ENCODE measurements at places on chromosomes 11 and 22. TPM values are rescaled to one million over a fixed set of nuclear protein-coding genes. Genes with fewer than 3 reads are reported as not detected.

DNA sequence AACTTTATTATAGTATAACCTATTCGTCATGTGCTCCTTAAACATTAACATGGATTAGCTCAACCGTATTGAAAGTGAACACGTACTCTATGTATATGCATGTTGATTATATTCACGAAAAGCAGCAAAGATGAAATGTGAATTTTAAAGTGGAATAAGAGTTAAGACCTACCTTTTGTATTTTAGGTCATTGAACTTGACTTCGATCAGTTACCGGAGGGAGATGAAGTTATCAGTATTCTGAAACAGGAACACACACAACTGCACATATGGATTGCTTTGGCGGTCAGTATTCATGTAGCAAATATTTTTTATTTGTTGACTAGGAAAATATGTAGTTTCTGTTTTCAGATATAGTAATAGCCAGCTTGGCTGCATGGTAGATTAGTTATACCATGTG, 1.4 kb downstream of the CTR9 start:
- no peak for DNase-seq

The APOA5 gene
- polyA plus RNA-seq: not detected

- DNase-seq: no peak
These were observed 212.7 kb upstream of the NTM start for GRCh38 chr11:131157678-131158077.

- no peak for DNase-seq
These were observed 1133.4 kb upstream of the CCDC90B start for GRCh38 chr11:84419616-84420015.

The CD3D gene
- polyA plus RNA-seq: not detected

DNA sequence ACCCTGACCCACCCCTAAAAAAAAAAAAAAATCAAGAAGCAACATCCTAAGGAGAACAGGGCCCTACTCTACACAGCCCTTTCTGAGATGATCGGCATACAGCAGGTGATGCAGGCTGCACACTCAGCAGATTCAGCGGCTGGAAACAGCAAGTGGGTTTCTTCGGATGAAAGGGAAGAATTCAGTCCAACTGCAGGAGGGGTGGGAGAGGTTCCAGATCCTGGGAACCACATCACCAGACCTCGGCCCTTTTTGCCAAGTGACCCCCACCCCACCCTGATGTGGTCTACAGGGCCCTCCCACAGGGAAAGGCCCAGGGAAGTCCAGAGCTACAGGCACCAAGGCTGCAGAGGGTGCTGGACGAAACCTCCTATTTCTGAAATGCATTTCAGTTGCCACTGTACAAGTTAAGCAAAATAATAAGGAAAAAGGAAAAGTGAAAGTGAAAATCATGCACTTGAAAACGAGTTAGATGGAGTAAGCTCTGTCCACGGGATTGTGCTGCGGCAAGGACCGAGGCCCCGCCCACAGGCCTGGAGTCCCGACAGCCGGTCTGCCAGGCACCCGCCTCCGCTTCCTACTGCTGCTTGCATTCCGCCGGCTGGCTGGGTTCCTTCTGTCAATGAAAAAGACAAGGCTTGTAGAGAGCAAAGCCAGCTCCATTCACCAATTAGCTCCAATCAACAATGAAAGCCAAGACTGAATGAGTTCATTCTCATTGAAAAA, 16.0 kb upstream of the PHLDA2 start:
- DNase-seq: peak; percentile 85

The TOP3B gene
- polyA plus RNA-seq: 16.7 TPM

DNA sequence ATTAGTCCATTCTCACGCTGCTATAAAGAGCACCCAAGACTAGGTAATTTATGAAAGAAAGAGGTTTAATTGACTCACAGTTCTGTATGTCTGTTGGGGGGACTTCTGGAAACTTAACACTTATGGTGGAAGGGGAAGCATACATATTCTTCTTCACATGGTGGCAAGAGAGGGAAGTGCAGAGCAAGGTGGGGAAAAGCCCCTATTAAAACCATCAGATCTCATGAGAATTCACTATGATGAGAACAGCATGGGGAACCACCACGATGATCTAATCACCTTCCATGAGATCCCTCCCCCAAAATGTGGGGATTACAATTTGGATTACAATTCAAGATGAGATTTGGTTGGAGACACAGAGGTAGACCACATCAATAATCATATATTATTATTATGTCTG, 25.7 kb downstream of the CEP57 start:
- DNase-seq: no peak

The PPP1R14B gene
- polyA plus RNA-seq: 177 TPM

DNA sequence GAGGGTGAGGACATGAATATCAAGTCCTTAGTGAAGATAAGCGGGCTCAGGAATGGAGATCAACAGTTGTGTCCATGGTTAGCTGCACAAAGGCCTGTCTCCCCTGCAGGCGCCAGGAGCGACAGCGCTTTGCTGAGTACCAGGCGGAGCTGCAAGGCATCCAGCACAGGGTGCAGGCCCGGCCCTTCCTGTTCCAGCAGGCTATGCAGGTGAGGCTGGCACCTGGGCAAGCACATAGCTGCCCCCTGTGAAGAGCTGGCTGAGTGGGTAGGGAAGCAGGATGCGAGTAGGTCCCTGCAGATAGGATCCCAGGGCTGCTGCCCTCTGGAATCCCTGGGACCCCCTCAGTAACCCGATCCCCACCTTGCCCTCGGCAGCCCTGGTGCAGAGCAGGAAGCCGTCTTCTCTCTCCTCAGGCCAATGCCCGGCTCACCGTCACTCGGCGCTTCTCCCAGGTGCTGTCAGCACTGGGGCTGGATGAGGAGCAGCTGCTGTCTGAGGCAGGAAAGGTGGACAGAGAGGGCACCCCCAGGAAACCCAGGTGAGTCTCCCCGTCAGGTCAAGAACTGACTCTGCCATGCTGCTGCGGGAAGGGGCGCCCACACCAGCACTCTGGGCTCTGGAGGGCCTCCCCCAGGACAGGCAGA, 2.6 kb upstream of the SART1 start:
- DNase-seq: no peak

The KMT5B gene
- polyA plus RNA-seq: 43.7 TPM

The CABP2 gene
- not detected for polyA plus RNA-seq

GRCh38 chr11:122746611-122747244, 91.2 kb downstream of the UBASH3B start:
- no peak for DNase-seq

- no peak for DNase-seq
These were observed 44.0 kb upstream of the KIRREL3 start for GRCh38 chr11:127044535-127044934.
